A549 treated with AZD2906 at 1 μM for 4 hours (cell line): ENCODE measurements at places on chromosomes 12 and 14. TPM values are rescaled to one million over a fixed set of nuclear protein-coding genes. Genes with fewer than 3 reads are reported as not detected.

The NANOG gene
- total RNA-seq: 0.03 to 0.19 TPM (median 0.07 TPM) in 3 of 5 replicates, not detected in the others

The RNF212B gene
- not detected in 5 replicates for total RNA-seq

The DNAI7 gene
- 0.11 to 0.39 TPM (median 0.13 TPM) in 5 replicates for total RNA-seq

The MMP19 gene
- total RNA-seq: 0.35 to 0.85 TPM (median 0.39 TPM) in 5 replicates

The LRTM2 gene
- 0.02 to 0.09 TPM (median 0.05 TPM) in 4 of 5 replicates, not detected in the other for total RNA-seq

The GYS2 gene
- 0.09 TPM in 1 of 5 replicates, not detected in the others for total RNA-seq

The OR4N5 gene
- not detected in 5 replicates for total RNA-seq

The CMTM5 gene
- not detected in 5 replicates for total RNA-seq

The RERGL gene
- total RNA-seq: not detected in 5 replicates

The TEAD4 gene
- 40.6 to 50.6 TPM (median 48.4 TPM) in 5 replicates for total RNA-seq

The IFI27 gene
- total RNA-seq: 0.92 to 1.5 TPM (median 1.4 TPM) in 5 replicates

The PPP1R1A gene
- 0.13 to 0.28 TPM (median 0.19 TPM) in 5 replicates for total RNA-seq

The BCL11B gene
- total RNA-seq: 0.23 to 0.34 TPM (median 0.26 TPM) in 5 replicates

The ATP6V1D gene
- 64.3 to 114 TPM (median 65.7 TPM) in 5 replicates for total RNA-seq

The GUCY2C gene
- 0.02 to 0.03 TPM in 2 of 5 replicates, not detected in the others for total RNA-seq

The GALNT8 gene
- total RNA-seq: not detected in 5 replicates

The LALBA gene
- total RNA-seq: not detected in 5 replicates

The TSHR gene
- not detected in 5 replicates for total RNA-seq

The PLEKHG7 gene
- total RNA-seq: not detected in 5 replicates

The TSPAN19 gene
- total RNA-seq: 0.02 to 0.06 TPM in 2 of 5 replicates, not detected in the others

The ERG28 gene
- 13.1 to 16.6 TPM (median 15.5 TPM) in 5 replicates for total RNA-seq

The INTS13 gene
- total RNA-seq: 19.1 to 26.9 TPM (median 22.5 TPM) in 5 replicates

The SRRM4 gene
- not detected in 5 replicates for total RNA-seq

The LBHD2 gene
- total RNA-seq: 0.18 to 0.25 TPM (median 0.22 TPM) in 3 of 5 replicates, not detected in the others

The OGFOD2 gene
- total RNA-seq: 9.4 to 19.9 TPM (median 16.7 TPM) in 5 replicates

The GPR137C gene
- total RNA-seq: 0.06 to 0.15 TPM (median 0.08 TPM) in 5 replicates

The IFT81 gene
- total RNA-seq: 12.1 to 22.4 TPM (median 16.6 TPM) in 5 replicates

The CRACR2A gene
- total RNA-seq: 0.86 to 1.9 TPM (median 1.5 TPM) in 5 replicates

The MRPL52 gene
- 128 to 227 TPM (median 194 TPM) in 5 replicates for total RNA-seq

The BCL2L2 gene
- total RNA-seq: 16.2 to 18.1 TPM (median 17.3 TPM) in 5 replicates

The CMA1 gene
- not detected in 5 replicates for total RNA-seq

The IRAK3 gene
- 1.0 to 1.6 TPM (median 1.4 TPM) in 5 replicates for total RNA-seq

The CLEC6A gene
- total RNA-seq: not detected in 5 replicates

The GLIPR1L1 gene
- total RNA-seq: not detected in 5 replicates

The C1S gene
- total RNA-seq: 40.4 to 73.4 TPM (median 41.9 TPM) in 5 replicates

The INHBC gene
- total RNA-seq: 0.05 to 0.06 TPM (median 0.05 TPM) in 3 of 5 replicates, not detected in the others

The FOXN4 gene
- 0.04 to 0.11 TPM (median 0.07 TPM) in 5 replicates for total RNA-seq

The AGAP2 gene
- total RNA-seq: 0.09 to 0.23 TPM (median 0.16 TPM) in 5 replicates

The SLC16A7 gene
- 0.06 to 0.22 TPM (median 0.10 TPM) in 5 replicates for total RNA-seq

The TRMT5 gene
- 12.3 to 13.9 TPM (median 13.2 TPM) in 5 replicates for total RNA-seq

The SLC24A4 gene
- total RNA-seq: 0.15 to 0.40 TPM (median 0.29 TPM) in 5 replicates

The KCNJ8 gene
- total RNA-seq: 0.22 to 0.33 TPM (median 0.24 TPM) in 5 replicates

The HOXC13 gene
- 21.9 to 37.4 TPM (median 26.0 TPM) in 5 replicates for total RNA-seq

The SIX4 gene
- total RNA-seq: 1.5 to 2.7 TPM (median 2.5 TPM) in 5 replicates

The SNAPC1 gene
- 9.3 to 12.7 TPM (median 10.5 TPM) in 5 replicates for total RNA-seq

The SDSL gene
- 24.5 to 31.5 TPM (median 27.4 TPM) in 5 replicates for total RNA-seq

The FOS gene
- 10.7 to 15.0 TPM (median 11.4 TPM) in 5 replicates for total RNA-seq

The GNB3 gene
- 0.92 to 2.1 TPM (median 1.4 TPM) in 5 replicates for total RNA-seq

The CAND1 gene
- total RNA-seq: 61.0 to 86.3 TPM (median 80.1 TPM) in 5 replicates

The INSM2 gene
- 0.05 to 0.11 TPM (median 0.07 TPM) in 5 replicates for total RNA-seq

The TMTC1 gene
- 0.01 to 0.16 TPM (median 0.02 TPM) in 5 replicates for total RNA-seq

The ALDH2 gene
- 71.0 to 93.5 TPM (median 89.7 TPM) in 5 replicates for total RNA-seq

The ATN1 gene
- 50.9 to 76.0 TPM (median 73.6 TPM) in 5 replicates for total RNA-seq

The COCH gene
- 21.2 to 28.4 TPM (median 24.2 TPM) in 5 replicates for total RNA-seq

The TMCC3 gene
- 0.99 to 1.5 TPM (median 1.4 TPM) in 5 replicates for total RNA-seq

The OTOGL gene
- total RNA-seq: 0.02 TPM in 1 of 5 replicates, not detected in the others

The CELA1 gene
- not detected in 5 replicates for total RNA-seq
